ENCODE measurements at places on chromosomes 7 and 10.

DNA sequence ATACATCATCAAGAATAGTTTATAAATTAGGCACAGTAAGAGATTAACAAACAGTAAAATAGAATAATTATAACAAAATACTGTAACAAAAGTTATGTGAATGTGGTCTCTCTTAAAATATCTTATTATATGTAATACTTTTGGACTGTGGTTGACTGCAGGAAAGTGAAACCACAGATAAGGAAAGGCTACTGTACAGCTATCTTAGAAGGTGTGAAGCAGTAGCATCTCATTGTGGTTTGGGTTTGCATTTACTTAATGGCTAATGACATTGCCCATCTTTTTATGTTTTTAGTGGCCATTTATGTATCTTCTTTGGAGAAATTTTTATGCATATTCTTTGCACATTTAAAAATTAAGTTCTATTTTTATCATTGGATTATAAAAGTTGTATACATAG, 296.4 kb upstream of the MAGI2 start:
- DNase-seq = no peak

GRCh38 chr7:116631676-116632075, 40.3 kb upstream of the MET start:
- no peak for DNase-seq

DNA sequence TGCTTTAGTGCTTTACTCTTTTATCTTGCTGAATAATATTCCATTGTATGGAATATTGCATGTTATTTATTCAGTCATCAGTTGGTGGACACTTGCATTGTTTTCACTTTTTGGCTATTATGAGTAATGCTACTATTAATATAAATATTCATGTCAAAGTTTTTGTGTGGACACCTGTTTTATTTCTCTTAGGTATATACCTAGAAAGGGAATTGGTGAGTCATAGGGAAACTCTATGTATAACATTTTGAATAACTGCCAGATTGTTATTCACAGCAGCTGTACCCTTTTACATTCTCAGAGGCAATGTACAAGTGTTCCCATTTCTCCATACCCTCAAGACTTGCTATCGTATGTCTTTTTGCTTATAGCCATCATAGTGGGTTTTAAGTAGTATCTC, 268.7 kb downstream of the SEMA3A start:
- no peak for DNase-seq

GRCh38 chr7:481219-481930, 38.3 kb downstream of the PDGFA start:
- DNase-seq = no peak

GRCh38 chr10:27998954-27999275, at the start of gene ODAD2:
ODAD2 (minus strand) TSS chr10:27999079; CDS start chr10:27995142, 3,937 bp downstream.
- DNase-seq = no peak

- DNase-seq = no peak
Measured at GRCh38 chr10:34351161-34351560, 463.9 kb downstream of the PARD3 start.

GRCh38 chr7:120412139-120413050, 139.4 kb downstream of the KCND2 start:
- no peak for DNase-seq

DNA sequence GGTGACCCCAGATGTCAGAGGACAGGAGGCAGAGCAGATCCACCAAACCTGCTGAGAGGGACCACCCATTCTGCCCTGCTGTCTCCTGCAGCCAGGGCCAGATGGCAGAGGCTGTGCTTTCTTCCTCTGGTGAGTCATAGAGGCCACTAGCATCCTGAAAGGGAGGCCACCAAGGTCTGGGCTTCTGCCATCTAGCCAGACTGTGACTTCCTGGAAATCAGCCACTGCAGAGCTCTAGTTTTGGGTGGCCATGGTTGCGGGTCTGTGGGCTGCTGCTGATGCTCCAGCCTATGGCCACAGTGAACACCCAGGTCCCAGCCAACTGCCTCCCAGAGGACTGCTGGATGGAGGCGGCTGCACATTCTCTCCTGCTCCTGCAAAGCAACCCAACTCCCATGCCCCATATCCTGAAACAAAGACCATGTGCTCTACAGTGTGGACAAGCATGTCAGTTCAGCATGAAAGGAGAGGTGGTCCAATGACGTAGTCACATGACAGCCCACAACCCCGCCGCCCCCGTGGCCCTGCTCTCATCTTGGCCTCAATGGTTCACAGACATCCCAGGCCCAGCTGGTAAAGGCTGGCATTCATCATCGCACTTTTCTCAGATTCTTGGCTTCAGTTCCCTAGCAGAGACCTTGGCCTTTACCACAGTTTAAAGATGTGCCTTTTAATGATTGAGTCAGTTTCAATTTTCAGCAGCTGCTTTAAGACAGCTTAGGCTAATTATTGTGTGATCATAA, 73.9 kb upstream of the CXCL12 start:
- DNase-seq = no peak

DNA sequence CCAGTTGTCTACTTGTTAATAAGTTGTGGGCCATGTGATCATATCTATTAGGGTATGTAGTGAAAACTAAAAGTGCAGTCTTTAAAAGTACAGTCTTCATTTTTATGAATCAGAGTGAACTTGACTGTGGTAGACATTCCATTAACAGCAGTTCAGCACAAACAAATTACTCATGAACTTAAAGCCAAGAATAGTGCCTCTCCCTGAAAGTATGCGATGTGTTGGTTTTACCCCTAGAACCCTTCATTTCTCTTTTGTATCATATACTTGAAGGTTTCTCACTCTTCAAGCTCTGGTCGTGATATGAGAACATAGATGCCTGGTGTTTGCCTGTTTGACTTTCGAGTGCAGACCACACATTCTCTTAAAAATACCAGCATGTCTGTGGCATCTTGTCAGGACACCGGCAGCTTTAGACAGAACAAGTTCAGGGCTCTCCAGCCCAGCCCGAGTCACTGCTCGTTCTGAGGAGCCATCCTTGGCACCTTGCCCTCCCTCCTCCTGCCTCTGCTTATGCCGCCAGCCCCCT, 159.3 kb downstream of the LCOR start:
- DNase-seq = no peak

DNA sequence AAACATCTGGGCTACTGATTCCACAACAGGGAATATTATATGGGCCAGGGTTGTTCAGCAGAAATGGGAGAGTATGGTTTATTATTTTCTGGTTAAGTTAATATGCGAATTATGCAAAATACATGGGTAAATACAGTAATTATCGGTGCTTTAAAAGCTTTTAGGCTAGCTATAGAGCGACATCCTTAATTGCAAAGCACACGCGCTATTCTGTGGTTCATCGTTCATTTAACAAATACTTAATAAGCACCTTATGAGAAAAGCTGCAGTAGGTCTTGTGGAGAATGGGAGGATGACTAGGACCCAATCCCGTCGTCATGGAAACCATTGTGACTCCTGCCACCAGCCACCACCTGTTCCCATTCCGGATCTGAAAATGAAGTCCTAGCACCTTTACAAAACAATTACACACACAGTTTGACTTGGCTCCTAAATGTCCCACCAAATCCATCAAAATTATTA, 623 bp upstream of the CEP41 start:
- DNase-seq = no peak

GRCh38 chr7:114151777-114152176, 233.0 kb upstream of the PPP1R3A start:
- DNase-seq = no peak

DNA sequence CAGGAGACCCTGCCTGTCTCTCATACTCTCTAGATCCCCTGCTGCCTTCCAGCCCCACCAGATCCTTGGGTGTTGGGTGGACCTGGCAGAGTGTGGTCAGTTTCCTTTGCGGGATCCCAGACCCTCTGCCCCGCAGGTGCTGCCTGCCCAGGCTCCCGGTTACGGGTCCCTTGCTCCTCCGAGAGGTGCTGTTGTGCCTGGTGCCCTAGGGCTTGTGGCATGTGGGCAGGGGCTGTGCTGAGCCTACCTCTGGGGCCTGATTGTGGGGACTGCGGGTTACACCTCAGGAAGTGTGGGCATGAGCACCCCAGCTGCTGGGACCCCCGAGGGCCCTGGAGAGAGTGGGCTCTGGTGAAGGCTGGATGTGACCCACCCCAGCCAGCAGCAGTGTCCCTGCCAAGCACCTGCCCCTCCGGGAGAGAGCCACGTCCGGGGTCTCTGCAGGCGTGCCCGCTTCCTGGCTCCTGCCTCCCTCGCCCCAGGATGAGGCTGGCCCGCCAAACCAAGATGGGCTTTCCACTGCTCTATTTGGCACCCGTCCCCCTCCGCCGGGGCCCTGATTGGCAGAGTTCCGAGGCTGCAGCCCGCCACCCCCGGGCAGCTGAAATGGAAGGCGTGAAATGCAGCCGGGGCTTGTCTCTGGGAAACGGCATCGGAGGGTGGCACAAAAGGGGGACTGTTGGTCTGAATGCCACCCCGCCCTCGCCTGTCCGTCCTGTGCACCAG, 17.0 kb downstream of the CLIP2 start:
- no peak for DNase-seq

DNA sequence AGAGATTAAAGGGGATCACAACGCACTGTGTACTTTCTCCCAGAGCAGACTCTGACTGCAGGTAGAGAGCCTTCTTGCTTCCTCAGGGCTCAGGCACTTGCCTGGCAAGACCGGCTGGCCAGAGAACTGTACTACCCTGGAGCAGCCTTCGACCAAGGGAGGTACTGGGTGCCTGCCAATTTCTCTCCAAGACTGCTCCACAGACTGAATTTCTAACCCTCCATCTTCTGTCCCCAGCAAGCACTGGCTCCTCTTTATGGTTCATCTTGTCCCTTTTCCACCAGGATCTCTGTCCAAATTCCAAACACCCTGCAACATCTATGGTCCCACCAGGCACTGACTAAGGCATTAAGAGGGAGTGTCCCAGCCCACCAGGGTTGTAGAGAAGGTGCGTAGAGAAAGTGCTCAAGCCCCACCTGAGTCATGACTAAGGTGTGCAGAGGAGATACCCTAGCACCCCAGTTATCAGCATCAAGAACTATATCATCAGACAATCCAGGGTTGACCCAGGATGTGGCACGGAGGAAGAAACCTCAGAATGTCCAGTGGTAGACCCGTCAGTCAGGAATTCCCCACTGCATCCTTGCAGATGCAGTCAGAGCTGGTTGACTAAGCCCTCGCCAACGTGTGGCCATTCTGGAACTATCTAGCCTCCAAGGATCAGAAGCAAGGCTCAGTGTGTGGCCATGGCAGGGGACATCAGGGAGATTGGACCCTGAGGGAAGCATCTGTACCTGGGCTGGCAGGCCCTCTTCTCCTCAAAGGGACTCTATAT, 60.9 kb upstream of the CAMK2B start:
- no peak for DNase-seq

- no peak for DNase-seq
Measured at GRCh38 chr10:47286116-47286505, 13.9 kb upstream of the GDF10 start.

DNA sequence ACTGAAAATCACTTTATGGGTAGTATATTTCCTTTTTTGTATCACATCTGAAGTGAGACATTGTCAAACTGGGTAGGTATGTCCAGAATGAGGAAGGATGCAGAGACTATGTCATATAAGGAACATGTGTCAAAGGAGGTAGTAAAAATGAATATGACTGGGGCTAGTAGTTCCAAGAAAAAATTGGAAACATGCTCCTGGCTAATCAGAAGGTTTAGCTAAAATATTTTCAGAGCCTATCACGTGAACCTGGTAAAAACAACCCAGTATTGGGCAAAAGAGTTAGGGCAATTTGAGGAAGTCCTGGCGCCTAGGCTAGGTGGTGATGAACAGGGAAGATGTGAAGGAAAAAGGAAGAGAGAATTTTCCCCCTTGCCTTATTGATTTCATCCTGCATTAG, 26.4 kb downstream of the ENTPD1 start:
- DNase-seq = no peak

- DNase-seq = no peak
Measured at GRCh38 chr7:129779602-129780256, 168.2 kb downstream of the NRF1 start.

DNA sequence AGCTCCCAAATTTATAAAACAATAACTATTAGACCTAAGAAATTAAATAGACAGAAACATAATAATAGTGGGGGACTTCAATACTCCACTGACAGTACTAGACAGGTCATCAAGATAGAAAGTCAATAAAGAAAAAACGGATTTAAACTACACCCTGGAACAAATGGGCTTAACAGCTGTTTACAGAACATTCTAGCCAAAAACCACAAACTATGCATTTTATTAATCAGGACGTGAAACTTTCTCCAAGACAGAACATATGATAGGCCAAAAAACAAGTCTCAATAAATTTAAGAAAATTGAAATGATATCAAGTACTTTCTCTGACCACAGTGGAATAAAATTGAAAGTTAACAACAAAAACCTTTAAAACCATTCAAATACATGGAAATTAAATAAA, 46.4 kb downstream of the ZNF680 start:
- no peak for DNase-seq

DNA sequence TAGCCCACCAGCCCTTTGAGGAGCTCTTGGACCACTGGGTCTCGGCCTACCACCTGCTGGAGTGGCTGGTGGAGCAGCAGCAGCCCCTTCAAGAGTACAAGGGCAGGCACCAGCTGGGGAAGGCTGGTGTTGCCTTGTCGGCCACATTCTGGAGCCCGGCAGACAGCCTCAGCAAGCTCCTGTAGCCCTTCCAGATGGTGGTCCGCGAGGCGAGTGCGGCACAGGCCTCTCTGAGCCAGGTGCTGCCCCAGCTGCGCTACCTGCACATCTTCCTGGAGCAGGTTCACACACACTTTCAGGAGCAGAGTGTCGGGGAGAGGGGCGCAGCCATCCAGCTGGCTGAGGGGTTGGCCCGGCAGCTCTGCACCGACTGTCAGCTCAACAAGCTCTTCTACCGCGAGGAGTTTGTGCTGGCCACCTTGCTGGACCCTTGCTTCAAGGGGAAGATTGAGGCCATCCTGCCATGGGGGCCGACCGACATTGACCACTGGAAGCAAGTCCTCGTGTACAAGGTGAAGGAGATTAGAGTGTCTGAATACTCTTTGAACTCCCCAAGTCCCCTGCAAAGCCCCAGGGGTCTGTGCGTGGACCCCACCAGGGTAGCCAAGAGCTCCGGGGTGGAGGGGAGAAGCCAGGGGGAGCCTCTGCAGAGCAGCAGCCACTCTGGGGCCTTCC, 7.0 kb upstream of the ACTR3C start:
- DNase-seq = no peak

DNA sequence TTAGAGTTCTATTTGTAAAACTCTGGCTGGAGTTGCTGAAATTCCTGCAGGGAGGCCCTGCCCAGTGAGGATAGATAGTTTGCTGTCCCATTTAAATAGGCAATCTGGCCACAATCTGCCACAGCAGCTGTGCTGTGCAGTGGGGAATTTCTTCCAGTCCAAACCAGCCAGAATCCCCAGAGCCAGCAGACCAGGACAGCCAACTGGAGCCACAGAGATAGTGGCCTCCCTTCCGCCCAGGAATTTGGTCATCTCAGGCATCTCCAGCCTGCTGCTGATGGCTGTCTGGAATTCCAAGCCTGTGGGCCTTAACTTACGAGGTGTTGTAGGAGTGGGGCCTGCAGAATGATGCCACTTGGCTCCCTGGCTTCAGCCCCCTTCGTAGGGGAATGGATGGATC, 643.4 kb downstream of the DNAJB9 start:
- no peak for DNase-seq

Measured in GM18507 (cell line).